Thyroid gland (tissue), 4 donors: ENCODE measurements at places on chromosomes 3 and 15. TPM values are rescaled to one million over a fixed set of nuclear protein-coding genes. Genes with fewer than 3 reads are reported as not detected.

GRCh38 chr3:152842413-152842812 is 7.5 kb downstream of the P2RY1 start:
- no peak for DNase-seq

TTC23 gene
- total RNA-seq: 33.4 TPM

GRCh38 chr3:141356046-141356445 is 12.3 kb upstream of the ZBTB38 start:
- DNase-seq: no peak

CCDC54 gene
- total RNA-seq: not detected

MEGF11 gene
- total RNA-seq: not detected

- peak; percentile 7 for DNase-seq
Measured at GRCh38 chr3:36991923-36992805, 767 bp downstream of the EPM2AIP1 start.

RPL35A gene
- total RNA-seq: 2,067 TPM

FEZF2 gene
- total RNA-seq: not detected

GRCh38 chr3:99767291-99767690 is 50.4 kb upstream of the CMSS1 start:
- DNase-seq: no peak

- DNase-seq: peak; percentile 61
Measured at GRCh38 chr3:50157827-50158529, 2.9 kb downstream of the SEMA3F start.

- no peak for DNase-seq
Measured at GRCh38 chr3:17632401-17633100, 109.9 kb downstream of the TBC1D5 start.

DNA sequence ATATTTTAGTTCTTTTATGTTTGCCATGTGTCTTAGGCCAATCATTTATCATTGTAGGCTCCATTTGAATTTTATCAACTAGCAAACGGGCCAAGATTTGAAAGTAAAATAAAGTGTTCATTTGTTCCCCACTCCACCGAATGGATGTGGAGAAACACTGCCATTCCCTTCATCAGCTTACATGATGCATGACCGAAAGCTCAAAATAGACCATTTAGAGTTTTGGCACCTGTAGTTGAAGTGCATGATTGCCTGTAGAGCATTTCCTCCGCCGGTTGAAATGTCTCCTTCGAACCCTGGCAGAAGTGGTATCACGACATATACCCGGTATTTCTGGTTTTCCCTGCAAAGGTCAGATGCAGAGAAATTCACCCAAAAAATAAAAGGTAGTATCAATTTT is 165.6 kb downstream of the PLD1 start:
- DNase-seq: no peak

GRCh38 chr3:60752809-60753208 is 498.4 kb downstream of the FHIT start:
- DNase-seq: no peak

- DNase-seq: no peak
Measured at GRCh38 chr3:160314995-160315394, 84.0 kb downstream of the IFT80 start.

CCDC33 gene
- total RNA-seq: not detected

CCR1 gene
- 3.4 TPM for total RNA-seq

SERPINI2 gene
- total RNA-seq: not detected

DNA sequence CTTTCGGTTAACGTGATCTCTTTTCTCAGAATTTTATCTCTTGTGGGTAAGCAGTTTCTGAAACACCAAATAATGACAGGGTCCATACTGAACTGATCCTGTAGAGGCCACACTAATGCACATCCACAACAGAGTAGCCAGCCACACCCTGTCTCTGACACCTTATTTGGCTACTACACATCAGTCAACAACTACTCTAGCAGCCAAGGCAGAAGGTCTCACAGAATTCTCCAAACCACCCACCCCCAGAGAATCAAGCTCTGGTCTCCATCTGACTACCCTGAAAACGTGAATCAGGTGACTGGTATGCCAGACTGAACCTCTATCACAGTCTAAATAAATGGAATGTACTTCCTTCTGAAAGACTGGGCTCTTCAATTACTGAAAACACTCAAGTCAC is 38.0 kb downstream of the EDC3 start:
- no peak for DNase-seq

DNA sequence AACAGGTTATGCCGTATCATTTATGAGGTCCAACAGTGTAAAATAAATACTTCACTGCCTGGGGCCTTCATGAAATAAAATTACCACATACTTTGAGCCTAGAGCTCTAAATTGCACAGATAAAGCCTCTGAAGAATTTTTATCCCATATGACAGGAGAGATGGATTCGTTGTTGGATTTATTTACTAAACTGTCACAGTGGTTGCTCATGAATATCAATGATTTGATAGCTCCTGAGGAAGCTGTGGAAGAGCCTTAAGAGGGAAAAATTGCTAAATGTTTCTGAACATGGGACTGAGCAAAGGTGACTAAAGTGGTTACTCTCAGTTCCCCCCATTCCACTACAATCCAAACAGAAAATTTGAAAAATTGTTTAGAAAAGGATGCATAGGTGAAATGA is 558.9 kb upstream of the IL12A start:
- no peak for DNase-seq

- no peak for DNase-seq
Measured at GRCh38 chr3:32095431-32095830, 11.0 kb upstream of the GPD1L start.

C3orf85 gene
- not detected for total RNA-seq

GRCh38 chr3:170429050-170429449 is 10.4 kb downstream of the CLDN11 start:
- DNase-seq: no peak

IRAK2 gene
- 5.0 TPM for total RNA-seq

CTXN2 gene
- not detected for total RNA-seq

ZMYND10 gene
- 8.1 TPM for total RNA-seq

DNA sequence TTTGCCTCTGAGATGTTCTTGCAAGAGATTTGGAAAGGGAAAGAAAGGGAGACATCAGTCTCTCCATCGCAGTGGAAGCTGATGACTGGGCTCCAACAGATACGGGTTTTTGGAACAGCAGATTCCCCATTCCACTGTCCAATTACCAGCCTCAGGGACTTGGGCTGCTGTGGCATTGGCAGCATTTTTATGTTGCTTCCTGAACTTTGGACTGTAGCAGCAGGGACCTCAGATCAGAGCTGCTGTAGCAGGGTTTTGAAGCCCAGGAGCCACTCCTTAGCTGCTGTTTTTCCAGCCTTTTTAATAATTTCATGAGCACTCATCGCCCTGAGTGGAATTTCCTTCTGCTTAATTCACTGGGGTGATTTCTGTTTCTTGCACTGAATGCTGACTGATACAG is 135.7 kb upstream of the SLCO3A1 start:
- no peak for DNase-seq

CHCHD6 gene
- total RNA-seq: 25.7 TPM

GRCh38 chr3:26191556-26191955 is 401.7 kb downstream of the OXSM start:
- DNase-seq: no peak

MST1 gene
- total RNA-seq: 42.0 TPM

GRCh38 chr3:57233799-57234198 is 6.3 kb downstream of the APPL1 start:
- DNase-seq: no peak

DNA sequence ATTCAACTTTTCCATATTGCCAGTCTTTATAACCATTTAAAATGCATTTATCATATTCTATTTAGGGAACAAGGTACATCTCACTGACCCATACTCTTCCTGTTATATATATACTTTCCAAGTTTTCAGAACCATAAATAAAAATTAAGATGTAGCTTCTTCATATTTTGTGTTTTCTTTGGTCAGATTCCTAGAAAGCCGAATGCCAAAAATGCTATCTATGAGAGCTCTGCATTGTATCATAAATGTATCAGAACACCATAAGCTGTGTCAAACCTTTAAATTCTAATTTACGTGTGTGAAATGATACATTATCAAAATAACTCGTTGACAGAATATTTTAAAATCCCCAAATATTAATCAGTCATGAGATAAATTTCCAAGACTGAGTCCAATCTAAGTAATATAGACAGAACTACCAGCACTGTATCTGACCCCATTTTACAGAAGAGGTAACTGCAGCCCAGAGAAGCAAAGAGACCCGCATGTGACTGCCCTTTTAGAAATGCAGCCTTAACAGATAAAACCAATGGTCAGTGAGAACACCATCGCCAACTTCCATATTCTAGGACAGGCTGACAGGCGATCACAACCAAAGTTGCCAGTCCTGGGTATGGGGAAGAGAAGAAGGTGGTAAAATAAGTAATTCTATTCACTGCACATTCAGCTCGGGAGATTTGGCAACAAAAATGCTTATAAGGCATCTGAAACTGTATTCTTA is 16.2 kb upstream of the RPS17 start:
- DNase-seq: no peak

DNA sequence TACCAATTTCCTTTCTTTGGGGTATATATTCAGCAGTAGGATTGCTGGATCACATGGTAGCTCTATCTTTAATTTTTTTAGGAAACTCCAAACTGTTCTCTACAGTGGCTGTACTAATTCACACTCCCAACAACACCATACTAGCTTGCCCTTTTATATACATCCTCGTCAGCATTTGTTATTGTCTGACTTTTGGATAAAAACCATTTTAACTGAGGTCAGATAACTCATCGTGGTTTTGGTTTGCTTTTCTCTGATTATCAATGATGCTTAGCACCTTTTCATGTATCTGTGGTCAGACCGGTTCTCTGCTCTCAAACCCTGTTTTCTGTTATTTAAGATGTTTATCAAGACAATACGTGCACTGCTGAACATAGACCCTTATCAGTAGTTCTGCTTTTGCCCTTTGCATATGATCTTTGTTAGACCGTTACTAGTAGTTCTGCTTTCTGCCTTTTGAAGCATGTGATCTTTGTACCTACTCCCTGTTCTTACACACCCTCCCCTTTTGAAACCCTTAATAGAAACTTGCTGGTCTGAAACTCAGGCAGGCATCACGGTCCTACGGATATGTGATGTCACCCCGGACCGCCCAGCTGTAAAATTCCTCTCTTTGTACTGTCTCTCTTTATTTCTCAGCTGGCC is 474.3 kb downstream of the RSL24D1 start:
- no peak for DNase-seq
